Fibroblast of upper back skin (primary cell): ENCODE measurements at places on chromosomes 2 and 18.
A peak's percentile ranks its signal among the peaks of the same experiment; 100 is the strongest.

DNA sequence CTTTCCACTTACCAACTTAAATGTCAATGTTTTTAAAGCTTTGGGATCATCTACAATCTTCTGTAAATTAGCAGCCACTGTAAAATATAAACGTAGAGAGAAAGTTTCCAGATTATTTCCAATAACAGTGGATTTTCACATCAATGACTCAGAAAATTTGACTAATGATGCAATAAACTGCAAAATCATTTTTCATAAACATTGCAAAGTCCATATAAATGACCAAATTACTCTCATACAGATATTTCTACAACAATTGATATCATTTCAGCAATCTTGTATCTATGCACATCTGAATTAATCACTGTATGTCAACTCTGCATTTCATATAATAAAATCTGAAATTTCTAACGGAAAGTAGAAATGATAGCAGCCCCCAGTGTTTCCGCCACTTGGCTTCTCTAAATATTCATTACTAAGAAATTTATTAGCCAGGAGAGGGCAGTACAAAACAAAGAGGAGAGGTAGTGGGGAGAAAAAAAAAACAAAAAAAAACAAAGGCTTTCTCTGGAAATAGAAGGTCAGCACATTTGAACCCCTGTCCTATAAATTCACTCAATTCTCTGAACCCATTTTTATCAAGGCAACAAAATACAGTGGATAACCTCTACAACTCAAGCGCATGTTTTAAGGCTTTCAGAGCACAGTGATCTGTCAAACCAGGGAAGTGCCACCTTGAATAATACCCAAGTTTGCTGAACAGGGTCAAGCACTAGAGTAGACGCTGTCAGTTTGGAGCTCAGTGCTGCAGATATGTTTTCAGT, 282.6 kb downstream of the STK39 start:
- DNase-seq: no peak

GRCh38 chr2:142754182-142754581, 123.3 kb upstream of the KYNU start:
- no peak for DNase-seq

DNA sequence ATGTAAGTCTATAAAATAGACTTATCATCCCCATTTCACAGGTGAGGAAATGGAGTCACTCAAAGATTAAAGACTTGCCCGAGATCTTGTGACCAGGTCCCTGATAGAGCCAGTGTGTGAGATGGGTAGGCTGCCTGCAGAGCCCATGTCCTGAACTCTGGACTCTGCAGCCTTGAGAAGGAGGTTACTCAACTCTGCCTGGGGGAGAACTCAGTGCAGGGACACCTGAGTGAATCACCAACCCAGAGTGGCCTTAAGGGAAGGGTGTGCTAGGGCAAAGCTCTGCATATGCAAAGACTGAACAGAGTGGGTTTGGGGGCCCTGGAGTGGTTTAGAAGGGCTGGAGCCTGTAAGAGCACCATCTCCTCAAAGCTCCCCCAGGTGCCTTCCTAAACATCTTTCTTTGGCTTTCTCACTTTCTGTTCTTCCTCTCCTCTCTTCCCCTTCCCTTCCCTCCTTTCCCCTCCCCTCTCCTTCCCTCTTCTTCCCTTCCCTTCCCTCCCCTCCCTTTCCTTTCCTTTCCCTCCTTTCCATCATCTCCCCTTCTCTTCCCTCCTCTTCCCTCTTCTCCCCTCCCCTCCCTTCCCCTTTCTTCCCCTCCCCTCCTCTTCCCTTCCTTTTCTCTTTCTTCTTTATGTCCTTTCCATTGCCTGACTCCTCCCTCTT, 67.6 kb downstream of the CELF4 start:
- no peak for DNase-seq

GRCh38 chr2:240436683-240437550, 1.5 kb downstream of the GPC1 start:
- peak; percentile 27 for DNase-seq

DNA sequence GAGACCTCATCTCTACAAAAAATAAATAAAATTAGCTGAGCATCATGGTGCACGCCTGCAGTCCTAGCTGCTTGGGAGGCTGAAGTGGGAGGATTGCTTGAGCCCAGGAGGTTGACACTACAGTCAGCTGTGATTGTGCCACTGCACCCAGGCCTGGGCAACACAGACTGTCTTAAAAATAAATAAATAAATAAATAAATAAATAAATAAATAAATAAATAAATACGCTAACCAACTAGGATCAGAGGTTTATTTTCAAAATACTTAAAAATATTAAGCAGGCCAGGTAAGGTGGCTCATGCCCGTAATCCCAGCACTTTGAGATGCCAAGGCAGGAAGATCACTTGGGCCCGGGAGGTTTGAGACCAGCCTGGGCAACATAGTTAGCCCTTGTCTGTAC, 63.6 kb downstream of the KCNG3 start:
- no peak for DNase-seq
